NCI-H2029 (cell line): ENCODE measurements at places on chromosomes 3 and 15.

GRCh38 chr3:192919901-192920300, 2.2 kb upstream of the MB21D2 start:
- no peak for DNase-seq

DNA sequence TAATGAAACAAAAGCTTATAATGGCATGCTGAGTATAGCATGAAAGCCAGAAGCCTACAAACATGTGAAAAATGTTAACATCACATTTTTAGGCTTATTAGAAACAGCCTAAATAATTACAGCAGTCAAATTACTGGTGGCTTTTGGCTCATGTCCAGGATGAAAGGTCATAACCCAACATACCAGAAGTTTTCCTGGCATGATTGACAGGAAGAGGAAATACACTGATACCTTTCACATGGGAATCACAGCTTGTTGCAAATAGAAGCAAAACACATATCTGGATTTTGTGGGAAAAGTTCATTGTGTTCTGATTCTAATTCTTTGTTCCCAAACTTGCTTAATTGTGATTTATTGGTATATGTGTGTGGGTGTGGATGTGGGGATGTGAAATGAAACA, 393.5 kb upstream of the ARRDC4 start:
- DNase-seq: no peak

- DNase-seq: no peak
These were observed 45.5 kb upstream of the CFAP161 start for GRCh38 chr15:81088470-81089013.

DNA sequence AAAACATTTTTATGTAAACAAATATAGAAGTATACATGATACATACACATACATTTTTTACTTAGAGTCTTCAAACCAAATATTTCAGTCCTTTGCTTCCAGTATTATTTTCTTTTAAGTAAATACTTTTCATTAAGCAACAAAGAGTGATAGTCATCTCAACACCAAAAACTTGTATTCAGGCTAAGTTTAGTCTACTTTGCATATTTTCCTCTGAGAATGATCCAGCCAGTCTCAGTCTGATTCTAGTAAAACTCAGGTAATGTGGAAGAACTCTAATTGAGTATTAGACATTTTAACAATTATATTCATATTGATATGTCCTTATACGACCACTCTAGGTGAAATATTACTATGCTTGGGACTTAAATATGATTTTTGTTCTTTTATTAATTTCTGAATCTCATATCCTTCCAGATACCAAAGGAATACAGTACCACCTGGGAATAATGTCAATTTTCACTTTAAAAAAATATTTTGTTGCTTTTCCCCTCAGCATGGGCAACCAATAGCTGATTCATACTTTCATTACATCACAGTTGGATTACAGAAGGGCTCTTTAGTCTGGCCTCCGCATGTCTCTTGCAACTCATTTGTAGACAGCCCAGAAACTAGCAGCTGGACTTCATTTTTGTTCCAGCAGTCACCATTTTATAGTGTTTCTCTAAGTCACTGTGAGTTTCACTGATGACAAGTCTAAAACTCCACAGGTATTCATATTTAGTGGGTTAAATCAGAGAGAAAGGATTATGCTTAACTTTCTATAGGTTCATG, 390.4 kb downstream of the ZBTB20 start:
- no peak for DNase-seq

DNA sequence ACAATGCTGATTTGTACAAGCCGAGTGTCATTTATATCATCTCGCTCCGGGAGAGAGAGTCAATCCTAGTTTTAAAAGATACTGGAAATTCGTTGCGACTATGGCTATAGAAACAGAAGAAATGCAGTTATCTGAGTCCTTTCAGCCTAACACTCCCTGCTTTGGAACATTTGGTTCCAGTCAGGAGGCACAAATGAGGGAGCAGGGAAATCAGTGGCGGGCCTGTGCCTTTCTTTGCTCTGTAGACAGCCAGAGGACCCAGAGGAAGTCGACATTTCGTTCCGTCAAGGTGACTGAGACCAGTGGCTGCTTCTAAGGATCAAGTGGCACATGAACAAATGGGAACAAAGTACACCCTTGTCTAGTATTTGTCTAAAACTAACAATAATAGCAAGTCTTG, 745 bp upstream of the RIOX2 start:
- no peak for DNase-seq

DNA sequence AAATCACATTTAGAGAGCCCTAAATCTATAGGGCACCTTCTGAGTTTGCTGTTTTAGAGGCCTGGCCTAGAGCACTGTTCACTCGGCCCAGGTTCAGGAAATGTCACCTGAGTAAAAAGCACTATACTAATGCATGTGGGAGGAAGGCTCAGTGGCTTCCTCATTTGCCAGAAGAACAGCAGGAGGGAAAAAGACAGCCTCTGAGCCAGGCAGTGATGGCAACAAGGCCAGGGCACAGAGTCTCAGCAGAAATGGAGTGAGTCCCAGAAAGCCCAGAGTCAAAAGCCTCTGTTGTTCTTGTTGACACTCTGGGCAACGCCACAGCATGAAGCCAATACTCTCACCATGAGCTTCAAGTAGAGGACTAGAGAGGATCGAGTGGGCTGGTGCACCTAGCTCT, 25.9 kb downstream of the LTF start:
- no peak for DNase-seq

DNA sequence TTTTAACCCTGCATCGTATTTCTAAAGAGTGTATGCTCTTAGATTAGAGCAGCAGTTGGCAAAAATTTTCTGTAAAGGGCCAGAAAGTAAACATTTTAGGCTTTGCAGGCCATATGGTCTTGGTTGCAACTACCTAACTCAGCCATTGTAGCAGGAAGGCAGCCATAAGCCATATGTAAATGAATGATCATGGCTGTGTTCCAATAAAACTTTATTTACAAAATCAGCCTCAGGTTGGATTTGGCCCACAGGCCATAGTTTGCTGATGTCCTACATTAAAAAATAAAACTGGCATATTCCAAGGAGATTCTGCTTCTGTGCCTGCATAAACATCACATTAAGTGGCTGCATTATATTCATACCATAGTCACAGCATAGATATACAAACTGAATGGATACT, 134.9 kb downstream of the STT3B start:
- no peak for DNase-seq

GRCh38 chr15:69482686-69483256, 30.2 kb downstream of the RPLP1 start:
- no peak for DNase-seq

DNA sequence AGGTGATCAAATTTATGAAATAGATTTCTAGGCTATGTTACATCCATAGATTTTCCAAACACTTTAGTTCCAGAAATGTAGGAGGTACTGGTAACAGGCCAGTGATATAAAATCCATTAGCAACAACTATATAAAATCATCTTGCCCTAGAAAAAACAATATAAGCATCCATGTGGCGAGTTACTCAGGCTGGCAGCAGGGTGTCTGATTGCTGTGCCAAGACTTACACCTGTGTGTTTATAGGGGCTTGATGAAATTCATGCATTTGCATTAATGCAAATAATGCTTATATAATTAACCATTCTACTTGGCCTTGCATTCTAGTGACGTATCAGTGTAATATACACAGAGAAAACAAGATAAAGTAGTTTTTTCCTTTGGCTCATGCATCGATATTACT, 153.4 kb downstream of the PLCL2 start:
- DNase-seq: no peak

- DNase-seq: no peak
These were observed 100.1 kb downstream of the VGLL3 start for GRCh38 chr3:86890741-86891396.

DNA sequence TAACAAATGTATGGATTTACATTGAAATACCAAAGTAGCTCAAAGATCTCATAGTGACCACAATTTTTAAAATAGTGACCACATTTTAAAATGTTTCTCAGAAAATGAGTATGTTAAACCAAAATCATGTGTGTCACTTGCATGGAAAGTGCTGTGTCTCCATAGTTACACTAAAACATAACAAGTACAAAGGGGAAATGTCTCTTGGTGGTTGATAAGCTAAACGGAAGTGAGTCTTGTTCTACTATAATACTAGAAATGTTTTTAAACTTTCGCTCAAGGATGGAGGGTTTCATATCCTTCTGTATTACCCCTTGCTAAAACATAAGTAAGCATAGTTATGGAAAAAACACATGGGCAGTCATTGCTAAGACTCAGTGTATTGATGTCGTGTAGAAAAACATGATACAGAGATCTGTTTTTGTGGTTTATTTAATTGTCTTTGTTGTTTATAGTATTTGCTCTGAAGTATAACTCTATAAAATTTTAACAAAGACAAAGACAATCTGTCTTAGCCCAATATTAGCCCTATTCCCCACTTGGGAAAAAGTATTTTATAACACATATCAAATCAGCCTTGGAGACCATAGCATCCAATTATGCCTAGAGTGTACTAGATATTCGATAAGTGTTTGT, 27.0 kb upstream of the DENND4A start:
- no peak for DNase-seq

DNA sequence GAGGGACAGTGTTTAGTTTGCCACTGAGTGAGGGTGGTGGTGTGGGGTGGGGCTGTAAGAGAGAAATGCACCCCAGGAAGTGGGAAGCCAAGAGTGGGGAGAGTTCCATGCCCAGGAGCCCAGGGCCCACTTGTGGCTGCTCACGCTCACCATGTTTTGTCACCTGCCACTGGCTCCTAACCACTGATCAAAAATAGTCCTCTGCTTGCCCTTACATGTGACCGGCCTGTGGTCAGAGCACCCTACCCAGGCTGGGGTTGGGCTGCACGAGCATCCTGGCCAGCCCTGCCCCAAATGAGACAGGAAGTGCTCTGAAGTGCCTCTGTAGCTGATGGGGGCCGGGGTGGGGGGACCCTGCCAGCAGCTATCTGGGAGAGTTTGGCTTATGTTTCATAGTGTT, 216.3 kb downstream of the RPLP1 start:
- DNase-seq: no peak

- DNase-seq: no peak
These were observed 23.0 kb upstream of the RETNLB start for GRCh38 chr3:108780235-108780634.

GRCh38 chr3:194874783-194875182, 189.1 kb downstream of the FAM43A start:
- no peak for DNase-seq

GRCh38 chr3:131047582-131047981, 20.9 kb downstream of the NEK11 start:
- DNase-seq: no peak

DNA sequence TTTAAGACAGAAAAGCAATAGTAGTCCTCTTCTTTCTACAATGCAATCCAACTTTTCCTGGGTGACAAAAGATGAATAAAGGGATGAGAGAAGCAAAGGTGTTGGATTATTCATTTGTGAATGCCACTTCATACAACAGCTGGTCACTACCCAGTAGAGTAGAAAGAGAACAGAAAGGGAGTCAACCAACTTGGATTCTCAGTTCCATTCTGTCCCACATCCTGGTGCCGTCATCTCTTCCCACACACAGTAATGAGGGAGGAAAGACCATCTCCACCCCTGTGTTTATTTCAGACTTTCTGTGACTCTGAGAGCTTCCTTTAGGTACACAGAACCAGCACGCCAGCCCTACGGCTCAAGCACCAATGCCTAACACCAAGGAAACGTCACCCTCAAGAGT, 71.0 kb downstream of the FOXP1 start:
- DNase-seq: no peak

GRCh38 chr3:182979674-182980191, 605 bp downstream of the DCUN1D1 start:
- DNase-seq: no peak

GRCh38 chr15:42502477-42502876, 7.0 kb downstream of the SNAP23 start:
- DNase-seq: no peak

DNA sequence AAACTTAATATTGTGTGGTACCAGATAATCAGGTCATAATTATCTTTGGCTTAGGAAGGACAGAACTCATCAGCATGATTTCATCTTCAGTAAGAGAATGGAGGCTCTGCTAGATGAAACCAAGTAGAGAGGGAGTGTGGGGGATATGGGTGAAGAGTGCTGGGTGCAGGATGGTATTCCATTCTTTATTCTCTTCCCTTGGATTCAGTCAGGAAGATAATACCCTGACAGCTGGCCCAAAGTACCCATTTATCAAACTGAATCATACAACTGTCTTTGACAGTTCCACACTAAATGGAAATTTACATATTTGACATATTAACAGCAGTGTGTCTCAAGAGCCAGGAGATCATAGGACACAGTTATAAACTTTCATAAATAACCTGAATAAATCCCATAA, 44.7 kb downstream of the GOLIM4 start:
- DNase-seq: no peak

GRCh38 chr15:34233614-34234013, 8.8 kb downstream of the EMC4 start:
- peak; percentile 27 for DNase-seq

- no peak for DNase-seq
These were observed 4.7 kb downstream of the EIF1B start for GRCh38 chr3:40313975-40314860.

DNA sequence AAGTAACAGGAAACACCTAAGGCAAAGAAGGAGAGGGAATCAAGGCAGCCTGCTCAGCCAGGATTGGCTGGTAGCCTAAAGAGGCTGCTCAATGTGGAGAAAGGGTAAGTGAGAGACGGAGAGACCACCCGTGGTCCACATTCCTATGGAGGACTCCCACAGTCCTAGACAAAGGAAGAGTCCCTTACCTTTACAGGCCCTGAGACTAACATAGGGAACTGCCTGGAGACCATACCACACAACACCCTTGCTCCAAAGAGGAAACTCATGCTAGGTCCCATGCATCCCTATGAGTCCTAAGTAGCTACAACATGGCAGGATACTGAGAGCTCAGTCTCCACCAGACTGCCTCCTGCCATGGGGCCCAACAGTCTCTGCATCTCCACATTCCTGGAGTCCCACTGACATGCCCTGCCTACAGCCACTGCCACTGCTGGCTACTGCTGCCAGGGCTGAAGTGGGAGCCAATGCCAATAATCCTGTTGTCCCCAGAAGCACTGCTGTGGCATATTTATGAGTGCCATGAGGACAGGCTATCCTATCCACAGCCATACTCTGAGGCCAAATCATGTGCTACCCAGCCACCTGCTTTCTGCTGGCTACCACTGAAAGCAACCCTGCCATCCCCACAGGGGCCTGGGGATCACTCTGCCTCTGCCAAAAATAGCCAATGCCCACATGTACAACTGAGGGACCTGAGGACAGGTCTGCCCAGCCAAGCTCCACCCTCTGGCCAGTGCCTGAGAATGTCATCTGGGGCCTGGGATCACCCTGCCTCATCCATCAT, 45.0 kb downstream of the COPS2 start:
- DNase-seq: no peak

GRCh38 chr3:73610493-73610892, 14.2 kb downstream of the PDZRN3 start:
- DNase-seq: no peak
